ENCODE measurements at places on chromosomes 2 and 18.

GRCh38 chr18:48975120-48975816 lies 24.5 kb upstream of the SMAD7 start:
- no peak for DNase-seq

DNA sequence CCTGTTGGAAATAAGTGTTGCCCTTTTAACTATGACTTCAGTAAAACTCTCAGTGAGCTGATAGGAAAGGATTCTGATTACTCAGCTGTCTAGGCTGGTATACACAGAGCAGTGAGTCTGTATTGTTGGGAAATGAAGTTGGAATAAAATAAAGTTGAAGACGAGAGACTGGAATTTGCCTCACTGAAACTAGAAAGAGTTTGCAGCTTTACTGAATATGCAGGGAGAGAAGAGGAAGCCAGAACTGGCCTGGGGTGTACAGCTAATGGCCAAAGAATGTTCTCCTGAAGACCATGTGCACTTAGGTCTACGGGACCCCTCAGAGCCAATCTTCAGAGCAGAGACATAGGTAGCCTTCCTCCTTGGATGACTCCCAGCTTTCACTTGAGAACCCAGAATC lies 26.5 kb downstream of the EIF4E2 start:
- no peak for DNase-seq

DNA sequence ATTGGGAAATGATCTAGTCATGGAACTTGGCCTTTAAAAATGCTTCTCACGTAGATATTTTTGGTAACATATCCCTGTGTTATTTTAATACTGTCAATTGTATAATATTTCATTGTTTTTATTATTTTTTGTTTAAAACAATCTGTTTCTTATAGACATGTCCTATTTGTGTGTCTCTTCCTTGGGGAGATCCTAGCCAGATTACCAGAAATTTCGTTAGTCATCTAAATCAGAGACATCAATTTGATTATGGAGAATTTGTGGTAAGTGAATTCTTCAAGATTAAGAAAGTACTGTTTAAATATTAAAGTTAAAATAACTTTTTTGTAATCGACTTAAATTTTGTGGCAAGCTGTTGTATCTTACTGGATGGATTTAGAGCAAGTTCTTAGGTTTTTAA lies 34.9 kb downstream of the RNF138 start:
- no peak for DNase-seq

DNA sequence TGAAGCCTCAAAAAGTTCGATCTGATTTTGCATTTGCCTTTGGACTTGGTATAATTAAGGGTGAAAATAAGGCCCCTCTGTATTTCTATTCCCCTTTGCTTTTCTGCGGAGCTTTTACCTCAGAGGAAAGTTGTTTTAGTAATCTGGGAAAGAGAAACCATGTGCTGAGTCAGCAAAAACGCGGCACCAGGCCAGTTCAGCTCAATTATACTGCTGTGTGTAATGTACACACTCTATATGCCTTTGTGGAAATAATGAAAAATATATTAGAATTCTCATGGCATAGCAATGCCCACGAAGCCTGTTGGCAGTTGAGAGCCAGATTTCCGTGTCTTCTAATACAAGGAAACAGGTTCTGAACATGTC lies 161.9 kb upstream of the SIX2 start:
- no peak for DNase-seq

- DNase-seq: no peak
Measured at GRCh38 chr2:112674229-112674628, 28.5 kb downstream of the SLC20A1 start.

DNA sequence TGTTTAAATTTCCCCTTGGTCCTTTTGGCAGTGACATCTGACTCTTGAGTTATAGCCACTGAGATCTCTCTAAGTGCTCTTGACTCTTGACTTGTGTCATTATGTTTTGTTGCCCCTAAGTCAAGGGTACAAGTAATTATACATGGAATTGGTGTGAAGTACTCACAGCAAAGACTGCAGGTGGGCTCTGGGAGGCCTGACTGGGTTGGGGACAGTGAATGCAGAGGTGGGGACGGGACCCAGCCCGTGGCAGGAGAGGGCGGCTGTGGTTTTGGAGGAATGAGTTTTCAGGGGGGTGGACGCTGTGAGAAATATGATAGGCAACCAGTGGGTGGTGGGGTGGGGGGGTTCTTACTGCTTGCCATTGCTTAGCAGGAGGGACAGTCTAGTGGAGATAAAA lies 97.8 kb downstream of the NCK2 start:
- DNase-seq: no peak

GRCh38 chr2:72112401-72112800 lies 35.3 kb downstream of the CYP26B1 start:
- no peak for DNase-seq

DNA sequence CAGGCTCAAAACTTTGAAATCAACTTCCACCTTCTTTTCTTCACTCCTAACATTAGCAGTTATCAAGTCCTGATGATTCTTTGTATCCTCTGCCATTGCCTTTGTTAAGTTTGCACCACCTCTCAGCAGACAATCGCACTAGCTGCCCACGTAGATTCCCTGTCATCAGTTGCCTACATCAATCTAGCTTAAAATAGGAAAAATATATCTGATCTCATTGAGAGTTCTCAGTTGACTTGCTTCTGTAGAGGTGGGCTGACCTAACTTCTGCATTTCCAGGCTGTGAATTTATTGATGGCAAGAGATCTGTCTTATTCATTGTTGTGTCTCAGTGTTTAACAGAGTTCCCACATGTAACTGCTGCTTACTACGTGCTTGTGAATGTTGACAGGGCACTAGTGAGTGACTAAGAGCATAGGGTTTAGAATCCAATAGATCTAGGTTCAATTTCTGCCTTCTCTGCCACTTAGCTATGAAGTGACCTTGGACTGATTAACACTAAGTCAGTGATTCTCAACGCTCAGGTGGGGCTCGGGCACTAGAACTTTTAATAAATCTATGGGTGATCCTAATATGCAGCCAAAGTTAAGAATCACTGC lies 3.7 kb upstream of the INSIG2 start:
- no peak for DNase-seq

DNA sequence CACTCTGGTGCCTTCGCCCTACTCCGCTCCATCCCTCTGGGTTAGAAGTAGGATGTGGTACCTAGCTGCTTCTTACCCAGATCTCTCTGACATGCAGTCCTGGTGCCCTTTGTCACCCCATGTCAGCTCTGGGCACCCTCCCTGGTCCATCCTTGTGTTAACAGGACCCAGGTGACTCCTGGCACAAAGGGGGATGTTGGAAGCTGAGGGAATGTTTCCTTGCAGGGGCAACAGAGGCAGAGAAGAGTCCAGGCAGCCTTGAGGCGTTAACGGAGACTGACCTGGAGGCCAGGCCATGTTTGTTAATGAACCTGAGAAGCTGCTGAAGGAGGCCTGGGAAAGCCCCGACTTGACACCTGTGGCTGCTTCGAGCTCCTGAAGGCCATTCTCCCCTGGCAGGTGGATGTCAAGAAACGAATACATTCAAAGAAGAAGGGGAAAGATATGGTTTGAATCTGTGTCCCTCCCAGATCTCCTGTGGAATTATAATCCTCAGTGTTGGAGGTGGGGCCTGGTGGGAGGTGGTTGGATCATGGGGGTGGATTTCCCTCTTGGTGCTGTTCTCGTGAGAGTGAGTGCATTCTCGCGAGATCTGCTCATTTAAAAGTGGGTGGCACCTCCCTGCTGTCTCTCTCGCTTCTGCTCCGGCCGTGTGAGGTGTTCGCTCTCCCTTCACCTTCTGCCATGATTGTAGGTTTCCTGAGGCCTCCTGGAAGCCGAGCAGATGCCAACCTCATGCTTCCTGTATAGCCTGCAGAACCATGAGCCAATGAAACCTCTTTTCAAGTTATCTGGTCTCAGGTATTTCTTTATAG lies 31.4 kb downstream of the NPPC start:
- no peak for DNase-seq

All from T follicular helper cell (primary cell).